ENCODE measurements at places on chromosomes 2 and 18.

DNA sequence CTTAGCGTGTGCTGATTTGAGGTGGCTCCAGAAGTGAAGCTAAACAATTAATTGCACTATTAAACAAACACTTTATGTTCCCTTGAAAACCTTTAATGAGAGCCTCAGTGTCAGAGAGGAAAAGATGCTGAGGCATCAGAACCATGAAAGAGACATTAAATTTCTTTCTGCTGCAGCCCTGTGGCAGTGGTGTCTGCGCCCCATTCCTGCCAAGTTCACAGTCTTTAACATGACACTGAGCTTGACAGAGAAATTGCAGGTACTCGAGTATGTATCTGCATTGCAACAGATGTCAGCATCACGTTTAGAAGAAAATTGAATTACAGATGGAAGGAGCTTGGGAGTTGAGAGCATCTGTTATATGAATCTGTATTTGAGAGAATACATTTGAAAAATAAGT lies 111.3 kb upstream of the CREB1 start:
- DNase-seq, result no peak

DNA sequence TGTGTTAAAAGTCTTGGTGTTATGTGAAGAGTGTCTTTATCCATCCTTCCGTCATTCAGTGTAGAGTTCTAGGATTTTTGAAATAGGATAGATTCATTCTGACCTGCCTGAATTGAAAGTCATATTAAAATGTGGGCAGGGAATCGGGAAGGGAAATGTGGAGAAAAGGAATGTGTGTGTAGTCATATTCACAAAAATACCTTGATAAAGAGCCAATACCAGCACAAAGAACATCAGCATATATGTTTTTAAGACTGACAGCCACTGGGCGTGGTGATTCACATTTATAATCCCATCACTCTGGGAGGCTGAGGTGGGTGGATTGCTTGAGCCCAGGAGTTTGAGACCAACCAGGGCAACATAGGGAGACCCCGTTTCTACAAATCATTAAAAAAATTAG lies 188.1 kb downstream of the CAMKMT start:
- DNase-seq, result no peak

GRCh38 chr2:239984421-239985194 lies 40.5 kb downstream of the NDUFA10 start:
- no peak for DNase-seq

GRCh38 chr2:201854221-201854801 lies 48.0 kb downstream of the CDK15 start:
- no peak for DNase-seq

DNA sequence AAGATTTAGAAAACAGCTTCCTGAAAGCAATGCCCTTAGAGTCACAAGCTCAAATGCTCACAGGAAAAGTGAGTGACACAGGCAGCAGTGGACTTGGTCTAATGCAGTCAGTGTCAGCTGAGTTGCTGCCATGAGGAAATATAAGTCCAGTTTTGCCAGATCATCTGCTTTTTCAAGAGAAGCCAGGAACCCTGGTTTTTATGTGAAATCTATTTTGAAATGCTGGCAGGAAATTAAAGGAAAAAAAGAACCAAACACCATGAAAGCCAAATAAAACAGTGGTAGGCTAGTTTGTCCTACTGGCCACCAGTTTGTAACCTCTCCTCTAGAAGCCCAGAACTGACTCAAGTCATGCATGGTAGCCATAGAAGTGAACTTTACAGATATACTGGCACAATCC lies 109.2 kb downstream of the THADA start:
- peak; percentile 80 for DNase-seq

GRCh38 chr2:125471963-125472362 lies 1184.0 kb upstream of the GYPC start:
- no peak for DNase-seq

- DNase-seq, result no peak
Observed at GRCh38 chr2:186515376-186515775, 29.3 kb downstream of the ZC3H15 start.

GRCh38 chr18:59428018-59428417 lies 69.0 kb upstream of the LMAN1 start:
- no peak for DNase-seq

- no peak for DNase-seq
Observed at GRCh38 chr18:47727409-47727808, 203.1 kb downstream of the SMAD2 start.

- DNase-seq, result no peak
Observed at GRCh38 chr2:117330641-117331040, 483.9 kb upstream of the DDX18 start.

DNA sequence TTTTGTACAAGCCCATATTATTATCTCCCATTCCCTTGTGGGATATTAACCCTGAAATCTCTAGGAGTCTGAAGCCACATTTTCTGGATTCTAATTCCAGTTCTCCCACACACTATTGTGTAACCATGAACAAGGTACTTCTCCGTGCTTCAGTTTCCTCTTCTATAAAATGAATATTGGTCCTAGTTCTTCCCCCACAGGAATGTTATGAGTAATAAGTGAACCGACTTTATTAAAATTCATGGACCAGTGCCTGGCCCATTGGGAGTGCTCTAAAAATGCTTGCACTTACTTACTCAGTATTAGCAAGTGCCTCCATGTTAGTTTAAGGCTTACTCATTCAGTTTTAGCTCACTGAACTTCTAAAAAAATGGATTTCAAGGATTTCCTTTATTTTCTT lies 1.4 kb upstream of the ACMSD start:
- no peak for DNase-seq

GRCh38 chr2:176544991-176545956 lies 276.0 kb downstream of the MTX2 start:
- DNase-seq, result no peak

DNA sequence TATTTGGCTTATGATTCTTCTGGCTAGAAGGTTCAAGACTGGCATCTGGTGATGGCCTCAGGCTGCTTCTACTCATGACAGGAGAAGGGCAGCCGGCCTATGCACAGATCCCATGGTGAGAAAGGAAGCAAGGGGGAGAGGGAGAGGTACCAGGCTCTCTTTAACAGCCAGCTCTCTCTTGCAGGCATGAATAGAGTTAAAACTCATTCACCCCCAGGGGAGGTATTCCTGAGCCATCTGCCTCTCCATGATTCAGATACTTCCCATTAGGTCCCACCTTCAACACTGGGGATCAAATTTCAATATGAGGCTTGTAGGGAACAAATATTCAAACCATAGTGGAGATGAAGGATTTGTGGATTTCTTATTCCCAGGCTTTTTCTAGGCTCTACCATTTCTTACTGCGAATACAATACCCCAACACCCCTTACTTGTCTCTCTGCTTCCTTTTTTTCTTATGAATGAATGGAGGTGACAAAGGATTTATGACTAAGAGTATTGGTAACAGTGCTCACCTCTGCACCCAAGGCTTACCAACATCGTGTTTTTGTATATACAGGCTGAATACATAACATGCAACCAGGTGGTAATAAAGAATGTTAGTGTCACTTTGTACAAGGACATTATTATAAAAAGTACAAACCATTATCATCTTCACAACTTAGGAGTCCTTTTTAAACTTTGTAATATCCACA lies 454.6 kb upstream of the TRIB2 start:
- no peak for DNase-seq

- peak; percentile 74 for DNase-seq
Observed at GRCh38 chr2:11582862-11583752, 49.3 kb downstream of the GREB1 start.

GRCh38 chr2:204072443-204073324 lies 136.1 kb downstream of the ICOS start:
- DNase-seq, result no peak

DNA sequence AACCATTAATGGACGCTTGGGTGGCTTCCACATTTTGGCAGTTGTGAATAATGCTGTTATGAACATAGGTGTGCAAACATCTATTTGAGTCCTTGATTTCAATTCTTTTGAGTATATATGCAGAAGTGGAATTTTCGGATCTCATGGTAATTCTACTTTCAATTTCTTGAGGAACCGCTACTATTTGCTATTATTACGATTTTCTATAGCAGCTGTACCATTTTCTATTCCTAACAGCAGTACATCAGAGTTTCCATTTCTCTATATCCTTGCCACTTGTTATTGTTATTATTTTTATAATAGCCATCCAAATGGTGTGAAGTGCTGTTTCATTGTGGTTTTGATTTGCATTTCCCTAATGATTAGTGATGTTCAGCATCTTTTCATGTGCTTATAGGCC lies 69.5 kb downstream of the KIF5C start:
- DNase-seq, result no peak

- DNase-seq, result no peak
Observed at GRCh38 chr2:234133004-234133403, 82.5 kb downstream of the SPP2 start.

DNA sequence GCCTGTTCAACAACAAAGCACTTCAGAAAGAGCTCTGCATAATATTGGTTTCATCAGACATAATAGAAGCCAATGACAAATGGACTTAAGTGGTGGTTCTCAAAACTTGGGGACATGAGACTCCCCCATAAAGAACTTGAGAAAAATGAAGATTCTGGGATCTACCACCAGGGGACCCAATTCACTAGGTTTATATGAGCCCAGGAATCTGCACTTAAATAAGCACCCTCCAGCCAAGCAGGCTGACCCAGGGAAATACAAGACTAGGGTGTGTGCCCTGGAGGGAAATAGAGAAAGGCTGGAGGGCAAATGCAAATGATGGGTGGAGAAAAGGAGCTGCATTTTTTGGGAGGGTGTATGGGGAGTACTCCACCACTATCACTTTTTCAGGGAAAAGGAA lies 52.5 kb downstream of the SATB2 start:
- DNase-seq, result no peak

- no peak for DNase-seq
Observed at GRCh38 chr2:16104949-16105668, 164.8 kb downstream of the MYCN start.

DNA sequence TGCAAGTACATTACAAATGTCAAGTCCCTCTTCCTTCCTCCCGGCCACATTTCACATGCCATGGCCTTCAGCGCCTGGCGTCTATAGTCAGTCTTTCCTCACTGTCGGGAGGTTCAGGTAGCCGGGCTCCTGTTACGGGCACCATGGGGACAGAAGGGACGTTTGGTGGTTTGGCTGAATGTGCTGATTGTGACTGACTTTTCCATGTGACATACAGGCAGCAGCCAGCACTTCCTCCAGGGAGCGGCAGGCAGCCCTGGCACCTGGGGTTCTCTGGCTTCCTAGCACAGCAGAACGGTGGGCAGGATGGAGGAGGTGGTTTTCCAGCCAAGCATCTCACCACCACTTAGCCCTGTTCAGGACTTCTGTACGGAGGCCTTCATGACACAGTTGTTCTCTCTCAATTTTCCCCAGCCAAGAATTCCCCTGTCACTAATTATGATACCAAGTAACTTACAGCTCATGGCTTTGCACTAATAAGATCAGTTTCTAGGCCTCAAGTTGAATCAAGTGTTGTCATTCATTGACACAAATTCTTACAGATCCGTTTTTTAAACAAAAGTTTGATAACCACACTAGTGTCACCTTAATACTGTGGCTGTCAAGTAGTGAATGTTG lies 83.9 kb upstream of the REV1 start:
- DNase-seq, result no peak

DNA sequence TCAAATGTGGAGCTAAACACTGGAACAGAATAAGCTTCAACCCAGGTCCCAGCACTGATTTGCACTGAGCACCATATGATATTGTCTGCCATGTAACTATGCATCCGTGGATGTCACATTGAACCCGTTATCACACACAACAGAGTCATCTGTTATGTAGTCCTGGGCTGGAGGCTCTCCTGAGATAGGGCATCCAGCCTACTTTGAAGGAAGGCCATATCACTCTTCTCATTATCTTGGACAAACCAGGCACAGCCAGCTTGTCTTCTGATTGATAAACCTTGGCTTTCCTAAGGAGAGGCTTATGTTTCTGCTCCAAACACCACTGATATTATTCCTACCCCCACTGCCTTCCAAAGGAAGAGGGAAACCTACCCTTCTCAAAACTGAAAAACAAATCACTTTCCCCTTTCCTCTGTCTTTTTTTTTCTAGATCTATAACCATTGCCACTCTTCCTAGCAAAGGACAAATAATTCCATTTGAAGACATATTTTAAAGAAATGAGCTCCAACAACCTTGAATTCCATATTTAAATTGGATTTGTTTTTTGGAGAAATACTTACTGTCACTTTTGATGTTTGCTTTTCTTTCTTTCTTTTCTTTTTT lies 16.4 kb downstream of the RSAD2 start:
- no peak for DNase-seq

DNA sequence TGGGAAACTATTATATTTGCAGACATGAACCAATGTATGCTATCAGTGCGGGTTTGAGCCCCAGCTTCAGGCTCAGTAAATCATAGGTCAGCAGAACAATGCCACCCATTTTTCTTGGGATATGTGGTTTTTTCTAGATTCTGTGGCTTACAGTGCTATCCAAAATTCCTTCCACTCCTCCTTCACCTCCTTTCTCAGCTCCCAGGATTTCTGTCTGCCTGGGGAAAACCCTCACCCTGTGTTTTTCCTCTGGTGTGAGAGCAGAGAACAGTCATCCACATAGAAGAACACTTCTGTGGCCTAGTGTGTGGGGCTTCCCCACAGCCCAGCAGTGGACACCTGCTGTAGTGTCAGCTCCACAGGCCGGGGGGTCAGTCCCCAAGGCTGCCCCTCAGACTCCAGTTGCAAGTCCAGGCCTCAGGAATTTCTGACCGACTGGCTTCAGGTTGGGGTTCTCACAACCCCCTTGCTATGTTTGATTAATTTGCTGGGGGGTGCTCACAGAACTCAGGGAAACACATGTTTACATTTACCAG lies 238.2 kb downstream of the LDLRAD4 start:
- no peak for DNase-seq

- DNase-seq, result no peak
Observed at GRCh38 chr2:241984658-241985057, 115.1 kb downstream of the RTP5 start.

- no peak for DNase-seq
Observed at GRCh38 chr2:50597206-50597605, 434.7 kb downstream of the NRXN1 start.
